Activated naive CD4-positive, alpha-beta T cell treated with anti-CD3 and anti-CD28 coated beads, Interleukin-2, amount 50 U/mL, for 72 hours (primary cell): ENCODE measurements at places on chromosomes 6 and 20. TPM values are rescaled to one million over a fixed set of nuclear protein-coding genes. Genes with fewer than 3 reads are reported as not detected.

- no peak for DNase-seq
Measured at GRCh38 chr6:42313038-42313437, 95.4 kb upstream of the MRPS10 start.

GRCh38 chr6:31209137-31209536 lies 38.7 kb upstream of the POU5F1 start:
- no peak for DNase-seq

DNA sequence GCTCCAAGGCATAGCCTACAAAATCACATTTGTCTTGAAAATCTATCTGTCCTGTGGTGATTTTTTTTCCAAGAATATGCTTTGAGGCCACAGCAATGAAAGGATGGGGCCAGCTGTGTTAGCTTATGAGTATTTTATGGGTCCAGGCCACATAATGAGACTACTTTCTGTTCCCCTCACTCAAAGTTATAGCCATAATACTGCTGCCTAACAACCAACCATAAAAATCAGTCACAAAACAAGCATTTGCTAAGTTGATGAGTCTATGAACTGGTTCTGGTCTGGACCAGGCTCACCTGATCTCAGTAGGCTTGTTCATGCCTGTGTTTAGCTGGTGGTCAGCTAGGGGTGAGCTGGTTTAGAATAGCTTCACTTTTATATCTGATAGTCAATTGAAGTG lies 192.5 kb upstream of the PLCB4 start:
- DNase-seq, result no peak

MYL9 gene
- total RNA-seq, result 0.57 TPM

DNA sequence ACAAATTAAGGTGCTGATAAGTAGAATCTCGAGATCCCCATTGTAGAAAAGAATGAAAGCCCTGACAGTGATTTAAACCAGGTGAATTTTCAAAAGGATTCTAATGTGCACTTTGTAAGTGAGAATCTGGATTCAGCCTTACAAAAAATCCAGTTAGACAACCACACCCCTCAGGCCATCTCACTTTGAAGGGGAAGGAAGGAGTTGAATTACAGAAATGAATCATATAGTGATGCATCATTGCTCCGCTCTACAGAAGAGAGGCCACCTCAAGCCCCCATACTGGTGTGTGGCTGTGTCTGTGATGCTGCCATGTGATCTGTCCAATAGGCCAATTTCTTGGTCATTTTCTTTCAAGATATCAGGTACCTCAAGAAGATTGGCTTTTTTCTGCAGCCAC lies 85.5 kb upstream of the NT5E start:
- DNase-seq, result no peak
